Articular chondrocyte of knee joint (primary cell): ENCODE measurements at places on chromosomes 5 and 9. TPM values are rescaled to one million over a fixed set of nuclear protein-coding genes. Genes with fewer than 3 reads are reported as not detected.

MYORG gene
- total RNA-seq, result 1.6 and 1.7 TPM in 2 replicates

SLC25A2 gene
- 0.32 and 0.39 TPM in 2 replicates for total RNA-seq

G3BP1 gene
- total RNA-seq, result 172 and 186 TPM in 2 replicates

GHR gene
- total RNA-seq, result 8.8 and 10.8 TPM in 2 replicates

PCDHB8 gene
- 0.52 and 1.1 TPM in 2 replicates for total RNA-seq

ALAD gene
- total RNA-seq, result 21.3 and 22.9 TPM in 2 replicates

RNF180 gene
- total RNA-seq, result 5.9 and 6.2 TPM in 2 replicates

PCDHB16 gene
- 3.1 and 4.4 TPM in 2 replicates for total RNA-seq

OR1J2 gene
- 0.26 and 0.32 TPM in 2 replicates for total RNA-seq

KIF24 gene
- total RNA-seq, result 2.1 and 2.8 TPM in 2 replicates

FOXB2 gene
- total RNA-seq, result not detected in 2 replicates

FOXD4L5 gene
- total RNA-seq, result under 0.01 TPM in 1 of 2 replicates, not detected in the other

ALDH1A1 gene
- under 0.01 and 0.22 TPM in 2 replicates for total RNA-seq

KCNT1 gene
- total RNA-seq, result not detected in 2 replicates

FGF10 gene
- 2.2 and 3.5 TPM in 2 replicates for total RNA-seq

PSIP1 gene
- total RNA-seq, result 58.7 and 64.7 TPM in 2 replicates
